Thyroid gland (tissue), 4 donors: ENCODE measurements at places on chromosomes 16 and 17. TPM values are rescaled to one million over a fixed set of nuclear protein-coding genes. Genes with fewer than 3 reads are reported as not detected.

- peak; percentile 92 for DNase-seq
Measured at GRCh38 chr16:49281843-49282642, 405 bp upstream of the CBLN1 start.

GRCh38 chr17:16889088-16889465, 82.8 kb downstream of the TNFRSF13B start:
- no peak for DNase-seq

GRCh38 chr17:16913463-16913862, 58.5 kb downstream of the TNFRSF13B start:
- DNase-seq: no peak

- DNase-seq: peak; percentile 83
Measured at GRCh38 chr17:1714980-1715802, 5.0 kb upstream of the TLCD2 start.

DNA sequence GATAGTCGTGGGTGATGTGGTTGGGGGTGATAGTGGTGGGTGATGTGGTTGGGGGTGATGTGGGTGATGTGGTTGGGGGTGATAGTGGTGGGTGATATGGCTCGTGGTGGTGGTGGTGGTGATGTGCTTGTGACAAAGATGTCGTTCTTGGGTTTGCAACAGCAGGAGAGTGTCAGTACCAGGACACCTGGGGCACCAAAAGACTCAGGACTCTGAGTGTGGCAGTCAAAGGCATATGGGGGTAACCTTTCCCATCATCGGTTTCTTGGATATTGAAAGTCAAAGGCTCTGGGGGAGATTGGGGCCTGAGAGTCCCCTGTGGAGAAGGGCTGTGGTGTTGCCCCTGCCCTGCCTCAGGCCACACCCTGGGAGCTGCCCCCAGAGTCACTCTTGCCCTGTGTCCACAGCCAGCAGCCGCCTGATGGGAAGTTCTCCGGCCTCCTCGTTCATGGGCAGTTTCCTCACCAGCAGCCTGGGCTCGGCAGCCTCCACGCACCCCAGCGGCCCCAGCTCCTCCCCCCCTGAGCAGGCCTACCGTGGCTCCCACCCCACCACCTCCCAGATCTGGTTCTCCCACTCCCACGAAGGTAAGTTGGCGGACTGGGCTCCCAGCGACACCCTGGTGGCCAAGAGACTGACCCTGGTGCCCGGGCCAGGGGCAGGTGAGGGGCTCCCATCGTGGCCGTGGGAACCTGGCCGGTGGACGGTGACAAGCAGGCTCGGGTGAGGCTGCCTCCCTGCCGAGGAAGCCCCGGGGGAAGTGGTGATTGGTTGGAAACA, 31.3 kb downstream of the BAHCC1 start:
- no peak for DNase-seq

GRCh38 chr17:1473170-1473569, 17.1 kb upstream of the CRK start:
- no peak for DNase-seq

DNA sequence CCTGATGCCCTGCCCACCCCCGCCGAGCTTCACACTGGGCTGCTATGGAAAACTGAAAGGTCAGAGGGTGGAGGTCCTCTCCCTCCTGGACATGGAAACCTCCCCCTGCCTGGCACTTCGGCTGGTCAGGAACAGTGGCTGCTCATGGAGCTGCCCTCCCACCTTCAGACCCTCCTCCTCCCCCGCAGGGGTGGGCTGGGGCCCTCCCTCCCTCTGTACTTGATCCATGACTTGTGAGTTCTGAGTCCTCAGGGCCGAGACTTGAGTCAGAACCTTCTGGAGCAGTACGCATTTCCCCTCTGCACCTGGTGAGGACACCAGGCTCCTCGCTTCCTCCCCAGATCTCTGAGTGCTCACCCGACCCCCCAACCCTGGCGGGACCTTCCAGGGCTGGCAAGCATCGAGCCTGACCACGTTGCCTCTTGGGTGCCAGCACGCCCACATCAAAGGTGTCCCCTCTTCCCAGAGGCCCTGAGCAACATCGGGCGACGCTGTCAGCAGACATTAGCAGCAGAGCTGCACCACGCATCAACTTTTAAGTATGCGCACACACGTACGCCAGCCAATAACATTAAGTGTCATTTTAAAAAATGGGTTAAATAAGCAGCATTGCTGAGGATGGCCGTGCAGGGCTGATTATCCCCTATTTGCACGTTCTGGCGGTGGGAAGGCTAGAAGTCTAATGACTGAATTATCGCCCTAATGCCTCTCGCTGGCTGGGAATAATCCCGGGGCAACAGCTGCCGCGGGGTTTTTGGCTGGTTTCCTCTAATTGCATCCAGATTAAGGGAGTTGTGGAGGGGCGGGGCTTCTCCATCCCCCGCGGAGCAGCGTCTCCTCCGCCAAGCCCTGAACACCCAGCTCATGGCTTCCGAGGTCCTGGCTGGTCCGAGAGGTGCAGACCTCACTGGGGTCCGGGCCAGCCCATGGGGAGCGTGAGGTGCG, 98.0 kb downstream of the TBC1D16 start:
- no peak for DNase-seq

- DNase-seq: no peak
Measured at GRCh38 chr17:74921026-74921681, 1.9 kb downstream of the USH1G start.

- peak; percentile 54 for DNase-seq
Measured at GRCh38 chr17:49223517-49224197, 6.9 kb downstream of the PHOSPHO1 start.

- DNase-seq: no peak
Measured at GRCh38 chr17:66414561-66415175, 112.3 kb downstream of the PRKCA start.

DNA sequence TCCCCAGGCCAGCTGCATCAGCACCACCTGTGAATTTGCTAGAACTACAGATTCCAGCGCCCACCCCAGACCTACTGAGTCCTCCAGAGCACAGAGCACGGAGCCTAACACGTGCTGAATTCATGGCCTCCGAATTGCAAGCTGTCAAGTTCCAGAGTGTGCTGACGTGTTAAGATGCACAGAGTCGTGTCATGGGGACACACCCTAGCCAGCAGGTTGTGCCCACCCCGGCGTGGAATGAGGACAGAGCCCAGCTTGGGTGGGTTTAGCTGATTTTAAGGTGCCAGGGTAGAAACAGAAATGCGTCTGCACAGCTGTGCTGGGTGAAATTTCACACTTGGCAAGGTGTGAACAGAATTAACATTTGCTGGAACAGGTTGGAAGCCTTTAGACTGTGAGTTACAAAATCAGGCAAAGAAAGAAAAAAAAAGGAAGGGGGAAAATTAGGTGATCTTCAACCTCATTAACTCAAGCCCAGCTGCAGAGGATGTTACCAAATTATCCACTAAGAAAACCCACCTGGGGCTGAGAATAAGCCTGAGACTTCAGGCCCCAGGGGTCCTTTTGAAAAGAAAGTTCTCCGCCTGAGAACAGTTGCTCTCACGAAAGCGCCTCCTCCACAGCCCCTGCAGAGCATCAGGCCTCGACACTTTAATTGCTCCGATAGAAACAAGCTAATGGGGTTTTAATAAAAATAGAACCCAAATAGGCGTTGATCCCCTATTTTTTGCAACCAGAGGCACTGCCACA, 27.1 kb downstream of the GINS3 start:
- DNase-seq: no peak

- DNase-seq: no peak
Measured at GRCh38 chr16:83669456-83669855, 138.3 kb upstream of the HSBP1 start.

IKZF3 gene
- 2.5 TPM for total RNA-seq

SLC43A2 gene
- 25.0 TPM for total RNA-seq

TMC5 gene
- 1.1 TPM for total RNA-seq

C17orf50 gene
- total RNA-seq: not detected

FOXJ1 gene
- 6.5 TPM for total RNA-seq

RUNDC3A gene
- 2.7 TPM for total RNA-seq
